Activated CD8-positive, alpha-beta T cell treated with anti-CD3 and anti-CD28 coated beads, Interleukin-2, amount 10 ng/mL, durations not matched to agents 7 days and 5 days (primary cell): ENCODE measurements at places on chromosomes 2 and 18.

DNA sequence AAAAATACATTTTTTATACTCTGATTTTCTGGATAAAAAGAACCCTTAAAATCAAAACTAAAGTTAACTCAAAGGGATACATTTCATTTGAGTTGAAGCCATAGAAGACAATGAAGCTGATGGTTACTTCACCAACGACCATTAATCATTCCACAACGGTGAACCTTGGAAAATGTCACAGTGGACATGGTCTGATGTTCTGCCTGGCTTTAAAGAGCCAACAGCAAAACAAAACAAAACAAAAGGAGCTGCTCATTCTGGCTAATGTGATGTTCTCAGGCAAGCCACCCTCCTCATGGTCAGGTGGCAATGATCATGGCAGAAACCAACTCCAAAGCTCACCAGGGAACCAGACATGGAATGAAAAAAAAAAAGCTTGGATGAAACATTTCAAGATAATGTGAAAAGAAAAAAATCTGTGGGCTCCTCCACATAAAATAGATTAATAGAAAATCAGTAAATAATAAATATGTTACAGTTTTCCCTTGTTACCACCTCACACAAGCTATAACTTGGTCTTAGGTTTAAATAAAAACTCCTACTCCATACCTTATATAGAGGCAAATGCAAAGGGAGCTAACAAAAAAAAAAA, 90.1 kb upstream of the SERTAD2 start:
- peaks cover 2% of the 10 kb centered on the region for H3K36me3 ChIP-seq
- H3K4me1 ChIP-seq = peaks cover 17% of the 10 kb centered on the region
- no peak for DNase-seq
- no peak overlapping the region for H3K4me3 ChIP-seq
- H3K27me3 ChIP-seq = no peaks in the 10 kb centered on the region

GRCh38 chr2:13686262-13686661, 946.3 kb upstream of the LRATD1 start:
- H3K4me1 ChIP-seq = no peaks in the 10 kb centered on the region
- H3K4me3 ChIP-seq = no peak overlapping the region
- no peaks in the 10 kb centered on the region for H3K27me3 ChIP-seq

DNA sequence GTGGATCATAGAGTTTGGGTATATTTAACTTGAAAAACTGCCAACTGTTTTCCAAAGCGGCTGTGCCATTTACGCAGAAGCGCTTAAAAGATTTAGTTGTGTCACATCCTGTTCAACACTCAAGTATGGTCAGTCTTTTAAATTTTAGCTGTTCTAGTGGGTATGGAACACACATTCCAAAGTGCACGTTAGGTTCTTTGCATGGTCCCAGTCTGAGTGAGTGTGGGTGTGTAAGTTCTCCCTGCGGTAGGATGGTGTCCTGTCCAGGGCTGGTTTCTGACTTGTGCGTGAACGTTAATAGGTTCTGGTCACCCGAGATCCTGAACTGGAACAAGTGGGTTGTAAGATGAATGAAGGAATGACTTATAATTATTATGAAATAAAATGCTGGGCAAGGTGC, 28.4 kb upstream of the IL36G start:
- no peaks in the 10 kb centered on the region for H3K36me3 ChIP-seq
- peaks cover 24% of the 10 kb centered on the region for H3K27me3 ChIP-seq
- no peak overlapping the region for H3K27ac ChIP-seq
- no peak overlapping the region for H3K4me3 ChIP-seq

- no peaks in the 10 kb centered on the region for H3K36me3 ChIP-seq
- no peak overlapping the region for H3K4me3 ChIP-seq
- no peak overlapping the region for H3K27ac ChIP-seq
- no peak for DNase-seq
- no peaks in the 10 kb centered on the region for H3K4me1 ChIP-seq
- no peaks in the 10 kb centered on the region for H3K27me3 ChIP-seq
These were observed 99.2 kb upstream of the ASAP2 start for GRCh38 chr2:9107168-9108025.

GRCh38 chr2:109517118-109517889, 96.5 kb downstream of the SEPTIN10 start:
- no peaks in the 10 kb centered on the region for H3K36me3 ChIP-seq
- peaks cover under 1% of the 10 kb centered on the region for H3K27me3 ChIP-seq

DNA sequence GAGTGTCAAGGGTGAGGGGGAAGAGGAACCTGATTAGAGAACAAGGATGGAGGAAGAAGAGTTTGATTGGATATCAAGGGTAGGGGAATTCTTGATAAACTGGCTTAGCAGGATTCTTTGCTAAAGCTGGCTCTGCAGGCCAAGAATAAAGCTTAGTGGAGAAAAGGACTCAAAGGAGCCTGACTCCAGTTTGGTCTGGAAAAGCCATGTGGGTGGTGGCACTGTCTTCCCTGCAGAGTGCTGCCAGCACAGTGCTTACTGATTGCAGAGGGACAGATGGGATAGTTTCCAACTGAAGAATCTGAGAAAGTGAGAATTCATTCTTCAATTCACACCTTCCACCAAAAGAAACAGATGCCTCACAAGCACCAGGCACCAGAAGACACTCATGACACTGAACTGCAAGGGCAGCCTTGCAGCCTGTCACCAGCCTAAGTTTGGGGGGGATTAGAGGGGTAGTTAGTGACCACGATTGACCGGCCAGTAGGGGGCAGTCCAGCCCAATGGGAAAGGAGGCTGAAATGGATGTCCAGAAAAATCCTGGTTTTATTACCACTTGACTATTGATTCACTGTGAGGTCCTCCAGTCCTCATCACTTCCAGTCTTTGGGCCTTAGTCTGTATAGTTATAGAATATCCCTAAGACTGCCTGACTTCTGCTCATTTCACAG, 334.5 kb downstream of the SMAD2 start:
- H3K4me1 ChIP-seq = peaks cover 9% of the 10 kb centered on the region
- no peaks in the 10 kb centered on the region for H3K36me3 ChIP-seq
- no peak overlapping the region for H3K4me3 ChIP-seq

GRCh38 chr2:134675314-134675713, 43.5 kb downstream of the TMEM163 start:
- no peak for DNase-seq
- no peak overlapping the region for H3K4me3 ChIP-seq

- peak; percentile 41 for DNase-seq
- no peaks in the 10 kb centered on the region for H3K36me3 ChIP-seq
- no peaks in the 10 kb centered on the region for H3K4me1 ChIP-seq
- no peak overlapping the region for H3K27ac ChIP-seq
- H3K4me3 ChIP-seq = no peak overlapping the region
- H3K27me3 ChIP-seq = no peaks in the 10 kb centered on the region
These were observed 237.8 kb upstream of the THSD7B start for GRCh38 chr2:136527560-136527959.

- no peak for DNase-seq
- peaks cover 37% of the 10 kb centered on the region for H3K27me3 ChIP-seq
- no peak overlapping the region for H3K4me3 ChIP-seq
These were observed 381.0 kb downstream of the MTX2 start for GRCh38 chr2:176650104-176650837.

DNA sequence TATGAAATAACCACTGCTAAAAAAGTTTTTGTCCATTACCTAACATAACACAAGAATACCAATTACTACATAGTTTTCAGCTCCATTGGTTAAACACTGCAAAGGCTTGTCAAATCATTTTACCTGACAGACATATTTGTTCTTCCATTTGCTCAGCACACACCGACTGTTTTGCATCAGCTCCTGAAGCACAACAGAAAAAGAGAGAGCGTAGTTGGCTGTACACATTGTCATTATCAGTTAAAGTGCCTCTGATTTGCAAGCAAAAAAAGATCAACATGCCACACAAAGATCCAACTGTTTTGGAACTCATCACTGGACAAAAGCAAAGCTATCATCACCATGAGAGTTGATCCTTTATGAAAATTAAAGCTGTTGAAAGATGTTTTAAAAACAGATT, 103.8 kb downstream of the WDPCP start:
- no peaks in the 10 kb centered on the region for H3K27me3 ChIP-seq
- H3K4me1 ChIP-seq = no peaks in the 10 kb centered on the region
- no peak overlapping the region for H3K27ac ChIP-seq
- no peak overlapping the region for H3K4me3 ChIP-seq

- peaks cover 10% of the 10 kb centered on the region for H3K36me3 ChIP-seq
- H3K4me1 ChIP-seq = no peaks in the 10 kb centered on the region
- H3K27me3 ChIP-seq = peaks cover 71% of the 10 kb centered on the region
- no peak overlapping the region for H3K27ac ChIP-seq
- DNase-seq = peak; percentile 54
These were observed 8.9 kb upstream of the SKOR2 start for GRCh38 chr18:47260120-47260923.

GRCh38 chr2:20421988-20422370, 24.9 kb upstream of the RHOB start:
- DNase-seq = no peak
- no peak overlapping the region for H3K4me3 ChIP-seq
- no peak overlapping the region for H3K27ac ChIP-seq
- peaks cover 9% of the 10 kb centered on the region for H3K27me3 ChIP-seq

DNA sequence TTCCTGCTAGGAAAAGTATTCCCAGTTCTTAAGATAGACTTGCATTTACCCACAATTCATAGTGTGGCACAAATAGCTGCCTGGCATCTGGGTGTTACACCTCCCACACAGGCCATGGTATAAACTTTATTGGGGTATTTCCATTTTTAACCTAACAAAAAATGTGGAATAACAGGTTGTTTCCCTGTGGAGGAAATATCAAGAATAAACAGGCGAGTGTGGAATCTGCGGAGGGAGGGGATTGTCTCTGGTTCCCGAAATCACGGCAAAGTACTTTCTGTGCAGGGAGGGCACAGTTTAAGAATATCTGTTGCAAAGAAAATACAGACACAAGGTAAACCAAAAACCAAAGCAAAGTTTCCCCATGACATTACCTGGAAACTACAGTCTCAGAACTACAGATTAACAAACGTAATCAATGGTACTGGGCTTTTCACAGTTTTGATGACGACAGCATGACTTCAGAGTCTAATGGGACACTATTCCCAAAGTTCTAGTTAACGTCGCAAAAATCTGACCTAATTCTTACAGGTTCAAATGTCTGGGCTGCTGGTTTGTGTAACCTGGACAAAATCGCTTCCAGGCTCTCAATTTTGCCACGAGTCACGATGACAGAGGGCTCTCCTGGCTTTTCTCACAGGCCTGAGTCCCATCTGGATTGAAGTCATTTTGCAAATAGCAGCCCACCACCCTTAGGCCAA, 1.4 kb downstream of the STARD7 start:
- peaks cover 33% of the 10 kb centered on the region for H3K36me3 ChIP-seq
- H3K27ac ChIP-seq = peak overlapping the region; percentile 80
- no peak for DNase-seq
- peaks cover 66% of the 10 kb centered on the region for H3K4me1 ChIP-seq

DNA sequence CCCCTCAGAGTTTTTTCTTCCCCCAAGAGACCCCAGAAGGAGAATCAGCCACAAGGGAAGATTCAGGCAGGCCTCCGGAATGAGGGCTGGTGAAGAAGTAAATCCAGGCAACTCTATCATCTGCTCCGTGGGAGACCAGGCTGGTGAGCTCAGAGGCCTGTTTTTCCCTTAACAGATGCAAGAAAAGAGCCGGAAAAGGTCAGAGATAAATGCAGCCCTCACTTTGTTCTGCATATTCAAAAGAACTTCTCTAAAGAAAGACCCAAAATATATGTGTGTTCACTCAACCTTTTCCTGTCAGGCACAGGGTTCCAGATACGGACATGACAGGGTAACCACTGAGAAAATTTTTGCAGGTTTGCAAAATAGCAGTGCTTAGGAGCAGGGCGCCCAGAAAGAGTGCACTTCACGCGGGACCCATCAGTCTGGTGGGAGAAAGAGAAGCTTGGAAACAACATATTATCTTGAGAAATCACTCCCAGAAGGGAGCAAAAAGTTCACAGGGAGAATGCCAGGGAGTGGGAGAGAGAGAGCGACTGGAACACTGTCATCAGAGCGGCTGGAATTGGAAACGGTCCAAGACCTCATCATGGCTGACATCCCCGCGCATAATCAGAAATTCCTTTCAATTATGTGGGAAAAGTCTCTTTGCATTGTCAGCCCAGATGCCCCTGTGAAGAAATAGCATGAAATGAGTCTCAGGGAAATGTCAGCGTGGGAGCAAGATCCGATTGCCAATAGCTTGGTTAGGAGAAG, 244.8 kb upstream of the SLC14A2 start:
- H3K4me3 ChIP-seq = no peak overlapping the region
- peaks cover 2% of the 10 kb centered on the region for H3K27me3 ChIP-seq
- H3K27ac ChIP-seq = no peak overlapping the region

- DNase-seq = no peak
- H3K36me3 ChIP-seq = no peaks in the 10 kb centered on the region
- no peaks in the 10 kb centered on the region for H3K4me1 ChIP-seq
- H3K4me3 ChIP-seq = no peak overlapping the region
- no peaks in the 10 kb centered on the region for H3K27me3 ChIP-seq
These were observed 416.6 kb upstream of the MEX3C start for GRCh38 chr18:51614033-51614432.

GRCh38 chr2:98541489-98541888, 66.8 kb downstream of the COA5 start:
- peaks cover 17% of the 10 kb centered on the region for H3K4me1 ChIP-seq
- H3K27ac ChIP-seq = peak overlapping the region; percentile 48
- no peak for DNase-seq
- H3K27me3 ChIP-seq = no peaks in the 10 kb centered on the region
- H3K36me3 ChIP-seq = peaks cover 78% of the 10 kb centered on the region
- H3K4me3 ChIP-seq = no peak overlapping the region
